ENCODE measurements at places on chromosomes 3 and 15.
A peak's percentile ranks its signal among the peaks of the same experiment; 100 is the strongest.

GRCh38 chr3:89521328-89521727, 413.9 kb downstream of the EPHA3 start:
- no peak for DNase-seq

GRCh38 chr3:111237946-111238345, 166.3 kb downstream of the NECTIN3 start:
- DNase-seq: no peak

- no peak for DNase-seq
Observed at GRCh38 chr3:157948605-157949383, 157.4 kb downstream of the SHOX2 start.

- DNase-seq: no peak
Observed at GRCh38 chr3:153970741-153971347, 150.3 kb upstream of the ARHGEF26 start.

DNA sequence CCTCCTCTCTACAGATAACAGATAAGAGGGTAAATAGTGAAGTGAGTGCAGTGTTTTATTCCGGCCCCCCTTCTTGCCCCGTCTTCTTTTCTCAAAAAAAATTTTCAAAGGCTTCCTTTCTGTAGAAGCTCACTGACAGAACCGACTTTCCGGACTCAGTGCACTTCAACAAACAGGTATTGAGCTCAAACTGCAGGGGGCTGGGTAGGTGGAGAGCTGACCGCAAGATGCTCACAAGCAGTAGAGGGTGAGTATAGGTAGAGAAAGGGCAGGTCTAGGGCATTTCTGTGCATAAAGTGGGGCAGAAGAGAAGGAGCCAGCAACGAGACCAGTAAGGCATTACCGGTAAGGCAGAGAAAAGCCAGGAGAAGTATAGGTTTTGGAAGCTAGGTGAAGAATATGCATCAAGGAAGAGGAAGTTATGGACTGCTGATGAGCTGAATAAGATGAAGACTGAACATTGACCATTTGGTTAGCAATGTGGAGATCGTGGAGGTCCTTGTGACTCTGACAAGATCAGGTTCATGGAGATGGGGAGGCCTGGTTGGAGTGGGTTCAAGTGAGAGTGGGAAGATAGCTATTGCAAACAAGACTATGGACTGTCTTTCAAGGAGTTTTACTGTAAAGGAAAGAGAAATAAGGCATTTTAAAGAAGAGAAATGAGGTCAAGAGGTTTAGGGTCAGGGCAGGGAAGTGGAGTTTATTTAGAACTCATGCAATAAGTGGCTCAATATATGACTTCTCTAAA, 97.4 kb downstream of the ST6GAL1 start:
- peak; percentile 51 for DNase-seq

- DNase-seq: no peak
Observed at GRCh38 chr3:53244271-53244670, 11.6 kb downstream of the TKT start.

GRCh38 chr3:101861212-101861788, 12.0 kb downstream of the NFKBIZ start:
- DNase-seq: no peak

DNA sequence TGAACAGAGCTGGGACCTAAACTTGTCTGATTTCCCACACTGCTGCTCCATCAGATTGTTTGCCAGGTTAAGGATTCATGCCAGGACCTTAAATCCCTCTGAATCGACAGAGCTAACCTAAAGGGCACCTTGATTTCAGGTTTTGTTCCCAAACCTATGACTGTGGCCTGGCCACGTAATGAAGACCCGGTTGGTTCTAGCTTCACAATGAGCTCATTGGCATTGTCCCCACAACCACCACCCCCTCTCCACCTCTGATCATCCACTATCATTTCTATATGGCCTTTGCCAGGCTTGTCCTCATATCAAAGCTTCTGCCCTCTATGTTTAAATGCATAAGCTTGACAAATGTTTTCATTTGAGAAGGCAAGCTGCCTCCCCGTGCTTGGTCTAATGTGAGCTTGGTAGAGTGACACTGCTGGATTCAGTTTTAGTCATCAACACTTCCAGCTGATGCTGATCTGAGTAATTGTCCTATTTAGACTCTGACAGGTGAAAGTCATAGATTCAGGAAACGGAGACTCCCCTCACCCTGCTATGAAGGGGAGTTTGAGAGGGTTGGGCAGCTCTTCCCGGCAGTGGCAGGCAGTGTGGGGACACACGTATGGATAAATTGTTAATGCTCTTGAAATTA, 407.1 kb upstream of the CFAP20DC start:
- DNase-seq: no peak

DNA sequence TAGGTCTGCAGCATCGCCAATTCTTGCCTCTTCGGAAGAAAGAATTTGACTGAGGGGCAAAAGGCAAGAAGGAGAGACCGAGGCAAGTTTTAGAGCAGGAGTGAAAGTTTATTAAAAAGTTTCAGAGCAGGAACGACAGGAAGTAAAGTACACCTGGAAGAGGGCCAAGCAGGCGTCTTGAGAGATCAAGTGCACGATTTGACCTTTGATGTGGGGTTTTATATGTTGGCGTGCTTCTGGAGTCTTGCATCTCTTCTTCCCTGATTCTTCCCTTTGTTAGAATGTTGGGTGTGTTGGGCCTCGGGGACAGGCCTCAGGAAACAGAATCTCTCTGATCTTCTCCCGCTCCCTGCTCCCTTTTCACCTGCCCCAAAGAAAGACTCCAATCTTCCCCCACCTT, 40.6 kb upstream of the FLNB start:
- DNase-seq: no peak

DNA sequence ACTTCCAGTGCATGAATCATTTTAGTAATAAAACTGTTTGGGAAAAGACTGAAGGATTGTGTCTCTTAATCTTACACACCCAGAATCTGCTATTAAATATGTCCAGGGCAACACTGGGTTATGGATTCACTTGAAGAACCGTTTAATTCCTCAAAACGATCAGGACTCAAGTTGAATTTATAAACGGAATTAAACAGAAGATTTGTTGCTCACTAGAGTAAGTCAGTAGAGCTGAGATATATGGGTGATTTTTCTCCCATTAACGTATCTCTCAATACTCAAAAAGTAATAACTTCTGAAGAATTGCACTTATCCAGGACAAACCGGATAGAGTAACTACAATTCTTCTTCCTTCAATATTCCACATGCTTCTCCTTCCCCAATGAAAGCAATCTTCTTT, 41.1 kb upstream of the LIPC start:
- no peak for DNase-seq

GRCh38 chr3:120903221-120903620, 4.8 kb upstream of the STXBP5L start:
- DNase-seq: no peak

DNA sequence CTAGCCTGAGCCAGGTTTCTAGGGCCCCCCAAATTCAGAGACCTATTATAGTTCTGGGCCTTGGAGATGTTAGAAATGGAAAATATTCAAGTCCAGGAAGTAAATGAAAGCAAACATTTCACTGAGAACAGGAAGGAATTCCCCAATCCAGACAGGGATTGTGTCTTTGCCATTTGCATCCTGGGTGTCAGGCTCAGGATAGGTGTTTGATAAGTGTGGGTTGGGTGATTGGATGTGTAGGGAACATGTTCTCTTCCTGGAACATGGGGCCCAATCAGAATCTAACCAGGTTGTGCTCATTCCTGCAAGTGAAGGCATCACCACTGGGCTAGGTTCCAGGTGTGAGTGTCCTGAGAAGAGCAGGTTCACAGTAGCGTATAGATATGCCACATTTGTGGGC, 14.6 kb upstream of the LRRC2 start:
- DNase-seq: no peak

DNA sequence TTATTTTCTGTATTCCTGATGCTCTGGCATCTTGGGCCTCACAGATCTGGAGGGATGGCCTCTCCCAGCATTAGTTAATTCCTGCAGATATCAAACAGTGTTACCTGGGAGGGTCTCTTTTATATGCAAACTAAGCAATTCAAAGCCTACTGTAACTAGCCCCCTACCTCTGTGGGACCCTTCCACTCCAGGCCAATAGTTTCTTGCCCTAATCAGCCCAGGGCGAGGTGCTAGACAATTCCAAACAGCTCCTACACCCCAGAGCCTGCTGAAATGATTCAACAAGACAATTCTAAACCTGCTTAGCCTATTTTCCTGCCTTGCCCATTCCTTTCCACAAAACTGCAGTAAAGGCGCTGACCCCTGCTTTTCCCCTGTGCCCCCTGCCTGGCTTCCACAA, 106.6 kb upstream of the IGSF10 start:
- DNase-seq: no peak

Measured in suppressor macrophage (primary cell).